ENCODE measurements at places on chromosomes 5 and 9. TPM values are rescaled to one million over a fixed set of nuclear protein-coding genes. Genes with fewer than 3 reads are reported as not detected.

DNA sequence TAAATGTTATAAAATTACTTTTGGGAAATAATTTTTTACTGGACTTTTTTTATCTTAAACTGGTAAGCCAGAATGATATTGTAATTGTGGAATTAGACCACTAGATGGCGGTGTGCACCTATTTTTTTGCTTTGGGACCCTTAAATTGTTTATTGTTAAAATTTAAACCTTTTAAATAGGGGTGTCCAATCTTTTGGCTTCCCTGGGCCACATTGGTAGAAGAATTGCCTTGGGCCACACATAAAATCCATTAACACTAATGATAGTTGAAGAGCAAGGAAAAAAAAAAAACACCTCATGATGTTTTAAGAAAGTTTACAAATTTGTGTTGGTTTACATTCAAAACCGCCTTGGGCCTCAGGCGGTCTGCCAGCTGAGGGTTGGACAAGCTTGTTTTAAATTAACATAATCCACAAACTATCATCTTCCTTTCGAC, 28.4 kb upstream of the GADD45G start:
- peaks cover 5% of the 10 kb centered on the region for H3K27me3 ChIP-seq
- H3K36me3 ChIP-seq: peaks cover 4% of the 10 kb centered on the region
- DNase-seq: no peak
- no peaks in the 10 kb centered on the region for H3K4me1 ChIP-seq

- no peak for DNase-seq
- H3K4me3 ChIP-seq: no peak overlapping the region
- H3K27me3 ChIP-seq: peaks cover 9% of the 10 kb centered on the region
- peaks cover 8% of the 10 kb centered on the region for H3K36me3 ChIP-seq
Measured at GRCh38 chr9:127530206-127530941, 79.1 kb downstream of the LRSAM1 start.

DNA sequence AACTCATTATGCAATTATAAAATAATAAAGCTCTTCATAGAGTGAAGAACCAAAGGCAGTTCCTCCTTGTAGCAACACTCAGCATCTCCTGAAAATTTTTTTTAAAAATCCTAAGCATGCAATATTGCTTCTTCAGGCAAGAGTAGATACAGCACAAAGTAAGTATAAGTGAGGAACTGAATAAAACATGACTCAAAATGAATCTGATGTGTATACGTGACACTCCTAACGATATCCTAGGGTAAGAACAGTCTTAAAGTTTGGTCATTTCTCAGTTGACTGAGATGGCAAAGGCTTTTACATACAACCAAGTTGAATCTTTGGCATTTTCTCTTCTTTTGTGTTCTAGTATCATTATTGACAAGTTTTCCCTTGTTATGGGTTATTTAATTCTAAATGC, 41.1 kb upstream of the AOPEP start:
- DNase-seq: no peak
- H3K4me1 ChIP-seq: peaks cover 3% of the 10 kb centered on the region
- no peak overlapping the region for H3K27ac ChIP-seq
- H3K36me3 ChIP-seq: no peaks in the 10 kb centered on the region

DNA sequence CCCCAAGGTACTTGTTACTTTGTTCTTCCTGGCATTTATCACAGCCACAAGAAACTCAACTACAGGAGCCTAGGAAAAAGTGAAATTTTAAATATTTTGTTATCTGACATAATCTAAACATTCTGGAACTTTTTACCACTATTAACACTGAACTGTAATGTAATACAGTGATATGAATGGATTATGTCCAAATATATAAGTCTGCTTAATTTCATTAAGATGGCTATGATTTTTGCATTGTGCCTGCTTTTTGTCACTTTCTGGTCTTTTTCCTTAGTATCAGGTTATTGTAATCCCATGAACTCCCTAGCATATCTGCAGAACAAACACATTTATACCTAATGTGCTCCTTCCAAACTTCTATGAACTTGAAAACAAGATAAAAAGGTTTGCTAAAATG, 35.8 kb downstream of the PJA2 start:
- H3K4me3 ChIP-seq: no peak overlapping the region
- no peaks in the 10 kb centered on the region for H3K4me1 ChIP-seq
- no peaks in the 10 kb centered on the region for H3K27me3 ChIP-seq
- H3K27ac ChIP-seq: no peak overlapping the region
- H3K36me3 ChIP-seq: peaks cover 2% of the 10 kb centered on the region

The SIMC1 gene
- total RNA-seq: 35.2 TPM
